Testis (tissue), 5 donors: ENCODE measurements at places on chromosomes 3 and 15.
A peak's percentile ranks its signal among the peaks of the same experiment; 100 is the strongest.

GRCh38 chr15:27742751-27743477, 356.2 kb downstream of the OCA2 start:
- peak; percentile 62 for DNase-seq

DNA sequence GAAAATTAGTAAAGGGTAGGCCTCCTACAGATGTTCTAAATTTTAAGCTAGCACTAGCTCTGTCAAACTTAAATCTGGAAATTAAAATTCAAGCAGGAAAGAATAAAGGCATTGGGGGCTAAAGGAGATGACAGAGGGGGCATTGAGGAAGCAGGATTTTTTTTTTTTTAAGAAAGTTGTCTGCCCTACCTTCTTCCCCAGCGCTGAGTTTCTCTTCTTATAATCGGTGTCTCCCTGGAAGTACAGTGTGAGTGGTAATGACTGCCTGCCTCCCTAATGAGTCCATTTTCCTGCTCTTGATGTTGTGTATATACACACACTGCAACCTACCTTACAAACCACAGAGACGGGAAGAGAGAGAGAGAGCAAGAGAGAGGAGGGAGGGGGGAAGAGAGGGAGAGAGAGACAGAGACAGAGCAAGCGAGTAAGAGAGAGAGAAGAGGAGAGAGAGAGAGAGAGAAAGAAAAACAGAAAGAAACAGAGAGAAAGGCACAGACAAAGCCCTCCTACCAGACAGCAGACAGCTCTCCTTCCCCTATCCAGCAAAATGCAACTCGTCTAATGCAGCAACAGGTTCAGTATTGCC, 47.0 kb downstream of the ZBTB20 start:
- DNase-seq: peak; percentile 57

DNA sequence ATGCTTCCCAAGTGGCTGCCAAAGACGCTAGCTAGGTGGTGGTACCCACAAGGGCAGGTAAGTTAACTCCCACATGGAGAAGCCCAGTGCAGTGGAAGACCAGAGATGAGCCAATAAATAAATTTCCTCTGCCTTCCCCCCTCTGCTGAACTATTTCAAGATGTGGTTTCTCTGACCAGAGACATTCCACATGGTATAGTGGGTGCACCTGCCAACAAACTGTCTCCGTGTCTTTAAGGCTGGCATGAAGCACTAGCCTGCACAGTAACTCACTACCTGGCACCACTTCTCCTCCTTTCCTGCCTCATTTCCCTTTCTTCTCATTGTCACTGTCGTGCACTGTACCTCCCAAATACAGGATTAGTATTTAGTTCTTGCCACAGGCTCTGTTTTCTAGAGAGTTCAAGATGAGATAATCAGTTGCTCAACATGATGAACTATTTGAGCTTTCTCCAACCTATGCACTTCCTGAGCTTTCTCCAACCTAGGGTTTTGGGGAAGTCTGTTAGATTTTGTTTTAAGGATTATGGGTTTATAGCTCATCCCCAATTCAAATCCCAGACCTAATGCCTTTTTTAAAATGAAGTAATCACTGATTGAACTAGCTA, 8.4 kb upstream of the CRTAP start:
- DNase-seq: no peak

GRCh38 chr15:90154861-90155626, 46.1 kb upstream of the SEMA4B start:
- DNase-seq: no peak

DNA sequence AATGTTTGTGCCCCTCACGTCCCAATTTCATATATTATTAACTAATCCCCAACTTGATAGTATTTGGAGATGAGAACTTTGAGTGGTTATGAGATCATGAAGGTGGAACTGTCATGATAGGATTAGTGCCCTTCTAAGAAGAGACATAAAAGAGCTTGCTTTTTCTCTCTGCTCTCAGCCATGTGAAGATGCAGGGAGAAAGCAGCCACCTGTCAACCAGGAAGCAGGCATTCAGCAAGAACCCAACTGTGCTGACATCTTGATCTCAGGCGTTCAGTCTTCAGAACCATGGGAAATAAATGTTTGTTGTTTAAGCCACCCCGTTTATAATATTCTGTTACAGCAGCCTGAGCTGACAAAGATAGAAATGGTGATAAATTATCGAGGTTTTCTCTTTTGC, 278.7 kb upstream of the KCNMB2 start:
- DNase-seq: no peak

DNA sequence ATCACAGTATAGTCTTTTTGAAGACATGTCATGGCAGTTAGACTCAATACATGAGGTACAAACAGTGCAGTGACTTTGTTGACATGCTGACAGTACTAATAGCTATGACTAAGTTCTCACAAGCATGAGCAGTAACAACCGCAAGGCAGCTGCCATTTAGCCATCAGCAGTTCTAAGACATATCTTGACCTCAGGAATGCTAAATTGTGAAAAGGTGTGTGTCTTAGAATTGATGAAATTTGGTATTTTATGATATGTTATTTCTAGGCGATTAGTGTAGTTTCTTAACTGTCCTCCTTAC, 60.7 kb upstream of the FURIN start:
- no peak for DNase-seq

- no peak for DNase-seq
Measured at GRCh38 chr3:25212736-25213135, 215.3 kb upstream of the RARB start.

DNA sequence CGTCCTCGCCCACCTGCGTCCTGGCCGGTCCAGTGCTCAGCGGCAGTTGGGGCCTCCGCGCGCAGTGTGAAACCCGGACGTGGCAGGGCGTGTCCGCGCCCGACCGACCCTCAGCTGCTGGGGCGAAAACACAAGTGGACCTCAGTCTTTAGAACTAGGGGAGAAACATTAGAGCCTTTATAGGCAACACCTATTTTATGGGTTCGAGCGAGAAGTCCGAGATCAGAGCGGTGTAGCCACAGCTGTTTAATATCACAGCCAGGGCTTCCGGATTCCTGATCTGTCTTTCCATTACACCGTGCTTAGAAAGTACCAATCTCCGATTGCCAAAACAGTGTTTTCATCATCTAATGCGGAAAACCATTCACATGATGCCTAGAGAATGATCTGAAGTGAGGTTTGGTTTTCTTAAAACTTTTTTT, 506 bp downstream of the RAD51 start:
- no peak for DNase-seq

GRCh38 chr15:40095371-40096093, 13.1 kb downstream of the BMF start:
- no peak for DNase-seq

DNA sequence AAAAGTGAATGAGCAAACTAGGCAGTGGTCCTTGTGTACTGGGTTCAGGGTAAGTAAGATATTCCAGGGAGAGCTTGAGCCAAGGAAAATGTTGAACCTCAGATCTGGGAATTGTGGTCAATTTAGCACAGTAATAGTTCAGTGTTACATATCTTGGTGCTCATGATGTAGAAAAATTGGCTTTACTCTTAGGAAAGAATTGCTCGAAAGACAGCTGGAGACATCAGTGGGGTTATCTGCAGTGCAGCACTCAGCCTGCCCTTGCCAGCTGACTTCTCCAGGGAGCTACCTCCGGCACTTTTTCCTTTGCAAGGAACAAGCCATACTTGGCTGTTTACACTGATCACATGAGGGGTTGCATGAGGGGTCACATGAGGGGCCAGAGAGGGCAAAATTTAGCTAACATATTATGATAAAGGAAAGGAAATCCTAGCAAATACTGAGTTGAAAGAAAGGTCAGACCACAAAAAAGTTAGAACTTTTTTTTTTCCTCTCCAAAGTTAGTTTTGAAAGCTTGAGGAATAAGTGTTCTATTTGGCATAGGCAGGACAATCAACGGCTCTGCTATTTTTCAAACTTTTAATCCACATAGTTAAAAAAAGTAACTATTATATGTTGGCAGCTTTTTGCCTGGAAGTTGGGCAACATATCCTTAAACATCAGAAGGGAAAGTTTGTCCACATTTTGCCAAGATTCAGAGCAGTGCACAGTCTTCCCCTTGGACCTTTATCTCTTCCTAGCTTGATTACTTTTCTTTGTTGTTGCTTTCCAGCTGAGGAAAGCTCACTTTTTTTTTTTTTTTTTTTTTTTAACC, 92.4 kb downstream of the COL6A6 start:
- peak; percentile 56 for DNase-seq

DNA sequence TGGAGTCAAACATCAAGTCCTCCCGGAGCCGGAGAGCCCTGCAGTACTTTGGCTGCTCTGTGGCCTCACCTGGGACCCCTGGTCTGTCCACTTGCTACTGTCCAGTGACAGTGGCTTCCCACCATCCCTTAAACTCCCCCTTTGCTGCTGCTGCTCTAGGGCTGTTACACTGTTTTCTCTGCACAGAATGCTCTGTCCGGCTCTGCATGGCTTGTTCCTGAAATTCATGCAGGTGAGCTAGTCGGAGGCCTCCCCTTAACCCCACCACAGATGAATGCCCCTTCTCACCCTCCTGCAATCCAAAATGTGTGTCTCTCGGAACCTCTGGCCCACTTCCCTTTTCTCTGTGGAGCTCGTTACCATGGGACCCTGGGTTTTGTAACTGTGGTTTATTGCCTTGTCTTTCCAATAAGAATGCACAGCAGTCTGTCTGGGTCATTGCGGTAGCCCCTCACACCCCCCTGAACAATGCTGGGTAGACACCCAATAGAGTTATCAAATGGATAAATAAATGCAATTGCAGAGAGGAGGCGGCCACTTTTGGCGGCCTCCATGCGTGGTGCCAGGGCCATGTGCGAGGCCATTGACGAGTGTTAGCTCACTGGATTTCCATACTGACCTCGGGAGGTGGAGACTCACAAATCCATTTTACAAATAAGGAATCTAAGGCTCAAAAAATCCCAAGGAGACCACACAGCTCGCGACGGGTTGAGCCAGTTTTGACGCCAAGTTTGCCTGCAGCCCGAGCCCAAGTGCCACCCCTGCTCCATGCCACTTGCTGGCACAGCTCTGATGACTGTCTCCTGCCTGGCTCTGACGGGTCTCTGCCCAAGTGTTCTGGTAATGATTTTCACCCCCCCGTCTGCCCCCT, 48.5 kb downstream of the RGMA start:
- DNase-seq: no peak

DNA sequence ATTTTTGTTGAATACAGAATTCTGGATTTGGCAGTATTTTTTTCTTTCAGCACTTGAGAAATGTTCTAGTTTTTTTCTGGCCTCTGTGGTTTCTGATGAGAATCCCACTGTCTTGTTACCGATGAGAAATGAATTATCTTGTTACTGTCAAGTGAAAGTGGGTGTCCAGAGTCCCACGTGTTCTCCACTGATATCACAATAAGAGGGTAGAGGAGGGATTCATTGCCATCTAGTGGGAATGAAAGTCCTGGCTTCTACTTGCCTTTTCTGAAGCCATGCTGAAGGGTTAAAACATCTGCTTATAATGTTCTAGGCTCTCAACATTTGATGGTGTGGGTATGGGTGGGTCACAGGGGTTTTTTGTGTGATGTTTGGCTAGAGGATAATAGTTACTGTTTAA, 66.1 kb downstream of the SEC22A start:
- DNase-seq: no peak
